ENCODE measurements at places on chromosomes 5 and 9. TPM values are rescaled to one million over a fixed set of nuclear protein-coding genes. Genes with fewer than 3 reads are reported as not detected.

- no peak for DNase-seq
Observed at GRCh38 chr5:146111409-146111808, 6.0 kb upstream of the PLAC8L1 start.

The SGCD gene
- 5.2 TPM for polyA plus RNA-seq

The GAPVD1 gene
- 42.2 TPM for polyA plus RNA-seq

- no peak for DNase-seq
Observed at GRCh38 chr9:133532937-133533668, 1.4 kb upstream of the ADAMTSL2 start.

The LCN10 gene
- polyA plus RNA-seq, result 2.8 TPM

The CBY3 gene
- polyA plus RNA-seq, result 1.0 TPM

Measured in renal pelvis (tissue), 12 donors.